DMS79 treated with DMSO at 0.1 percent for 48 hours (cell line): ENCODE measurements at places on chromosomes 5 and 9.

- no peak for DNase-seq
Observed at GRCh38 chr5:111719773-111720172, 37.2 kb downstream of the NREP start.

- DNase-seq, result no peak
Observed at GRCh38 chr5:9069650-9070049, 476.2 kb downstream of the SEMA5A start.

DNA sequence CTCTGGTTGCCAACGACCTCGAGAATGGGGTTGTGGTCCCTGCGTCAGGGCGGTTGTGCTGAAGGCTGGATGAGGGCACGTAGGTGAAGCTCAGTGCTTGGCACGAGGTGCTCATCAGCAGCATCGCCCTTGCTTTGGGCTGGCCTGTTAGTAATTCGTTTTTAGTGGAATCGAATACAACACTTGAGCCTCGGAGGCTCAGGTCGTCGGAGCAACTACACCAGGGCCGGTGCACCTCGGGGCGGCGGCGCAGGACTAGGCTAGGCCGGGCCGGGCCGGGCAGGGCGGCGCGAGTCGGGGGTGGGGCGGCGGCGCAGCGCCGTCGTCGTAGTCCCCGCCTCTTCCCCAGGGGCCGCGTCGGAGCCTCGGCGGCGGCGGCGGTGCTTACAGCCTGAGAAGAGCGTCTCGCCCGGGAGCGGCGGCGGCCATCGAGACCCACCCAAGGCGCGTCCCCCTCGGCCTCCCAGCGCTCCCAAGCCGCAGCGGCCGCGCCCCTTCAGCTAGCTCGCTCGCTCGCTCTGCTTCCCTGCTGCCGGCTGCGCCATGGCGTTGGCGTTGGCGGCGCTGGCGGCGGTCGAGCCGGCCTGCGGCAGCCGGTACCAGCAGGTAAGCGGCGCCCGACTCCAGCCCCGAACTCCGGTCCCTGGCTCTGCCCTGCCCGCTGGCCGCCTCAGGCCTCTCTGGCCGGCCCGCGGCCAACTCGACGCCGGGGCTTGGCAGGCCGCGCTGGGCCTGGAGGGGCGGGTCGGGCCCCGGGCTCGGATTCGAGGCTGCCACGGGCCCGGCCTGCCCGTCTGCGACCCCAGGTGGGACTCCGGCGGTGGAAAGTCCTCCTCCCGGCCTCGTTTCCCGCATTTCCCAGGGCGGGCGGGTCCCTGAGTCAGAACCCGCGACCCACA, at the start of gene NDFIP1:
Gene NDFIP1 (plus strand): TSS at position 348 of the 899 bp plus-strand sequence. CDS start 196 bp downstream, at position 544.
- peak; percentile 23 for DNase-seq

- no peak for DNase-seq
Observed at GRCh38 chr9:4904322-4905134, 80.5 kb upstream of the JAK2 start.
